SHP77 treated with DMSO at 0.1 percent for 48 hours (cell line): ENCODE measurements at places on chromosomes 7 and 10.

DNA sequence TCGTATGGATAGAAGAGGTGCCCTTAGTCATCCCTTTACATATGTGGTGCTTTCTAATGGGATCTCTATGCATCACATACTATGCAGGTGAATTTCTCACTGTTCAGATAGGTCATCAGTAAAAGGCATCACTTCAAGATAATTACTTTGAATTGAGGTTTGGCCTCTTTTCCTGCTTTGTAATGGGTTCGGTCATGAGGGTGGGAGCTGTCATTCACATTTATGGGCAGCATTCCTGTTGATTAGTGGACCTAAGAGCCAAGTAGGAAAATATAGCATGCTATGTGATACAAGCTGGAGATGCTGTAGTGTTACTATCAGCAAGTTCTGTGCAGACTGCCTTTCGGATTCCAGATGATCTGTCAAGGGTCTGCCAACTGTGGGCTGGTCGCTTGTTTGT lies 156.3 kb downstream of the LCOR start:
- no peak for DNase-seq

GRCh38 chr10:113273181-113274163 lies 279.4 kb upstream of the HABP2 start:
- DNase-seq, result no peak

DNA sequence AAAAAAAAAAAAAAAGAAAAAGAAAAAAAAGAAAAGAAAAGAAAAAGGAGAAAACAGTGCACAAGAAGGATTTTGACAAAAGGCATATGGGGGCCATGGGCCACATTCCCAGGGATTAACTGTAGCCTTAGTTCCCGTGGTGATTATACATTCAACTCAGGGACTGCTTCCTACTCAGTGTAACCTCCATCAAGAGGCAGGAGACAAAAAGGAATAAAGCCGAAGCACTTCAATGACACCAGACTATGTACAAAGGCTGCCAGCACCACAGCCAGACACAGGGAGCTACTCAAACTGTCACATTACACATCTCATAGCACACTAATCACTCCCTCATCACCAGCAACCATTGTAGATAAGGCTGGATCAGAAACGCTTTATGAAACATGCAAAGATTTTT lies 5.1 kb upstream of the PMPCB start:
- no peak for DNase-seq

DNA sequence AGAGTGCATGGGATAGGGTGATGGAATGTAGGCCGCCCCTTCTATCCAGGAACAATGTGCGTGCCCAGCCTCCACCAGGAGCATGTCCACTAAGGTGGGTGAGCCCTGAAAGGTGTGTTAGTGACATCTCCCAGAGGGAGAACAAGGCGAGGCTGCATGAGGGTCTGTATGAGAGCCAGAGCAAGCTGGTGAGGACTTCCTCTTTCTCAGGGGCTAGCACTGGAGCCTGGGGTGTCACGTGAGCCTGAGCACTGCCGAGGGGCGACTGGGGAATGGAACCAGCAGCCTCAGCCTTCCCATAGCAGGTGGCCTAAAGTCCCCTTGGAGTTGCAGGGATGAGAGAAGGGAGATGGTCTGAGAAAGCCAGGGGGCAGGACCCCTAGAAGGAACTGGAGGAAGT lies 156.3 kb upstream of the COBL start:
- DNase-seq, result no peak

GRCh38 chr7:4791738-4792536 lies 16.5 kb downstream of the AP5Z1 start:
- no peak for DNase-seq

DNA sequence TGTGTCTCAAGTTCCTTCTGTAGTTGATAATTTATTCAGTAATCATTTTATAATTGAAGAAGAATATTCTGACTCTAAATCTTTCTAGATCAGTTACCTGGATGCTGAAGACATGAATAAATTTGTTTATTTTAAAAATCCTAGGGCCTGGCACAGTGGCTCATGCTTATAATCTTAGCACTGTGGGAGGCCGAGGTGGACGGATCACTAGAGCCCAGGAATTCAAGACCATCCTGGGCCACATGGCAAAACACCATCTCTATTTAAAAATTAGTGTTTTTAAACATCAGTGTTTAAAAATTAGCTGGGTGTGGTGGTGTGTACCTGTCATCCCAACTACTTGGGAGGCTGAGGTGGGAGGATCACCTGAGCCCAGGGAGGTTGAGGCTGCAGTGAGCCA lies 9.3 kb downstream of the POR start:
- no peak for DNase-seq
